ENCODE measurements at places on chromosomes 4 and X.

DNA sequence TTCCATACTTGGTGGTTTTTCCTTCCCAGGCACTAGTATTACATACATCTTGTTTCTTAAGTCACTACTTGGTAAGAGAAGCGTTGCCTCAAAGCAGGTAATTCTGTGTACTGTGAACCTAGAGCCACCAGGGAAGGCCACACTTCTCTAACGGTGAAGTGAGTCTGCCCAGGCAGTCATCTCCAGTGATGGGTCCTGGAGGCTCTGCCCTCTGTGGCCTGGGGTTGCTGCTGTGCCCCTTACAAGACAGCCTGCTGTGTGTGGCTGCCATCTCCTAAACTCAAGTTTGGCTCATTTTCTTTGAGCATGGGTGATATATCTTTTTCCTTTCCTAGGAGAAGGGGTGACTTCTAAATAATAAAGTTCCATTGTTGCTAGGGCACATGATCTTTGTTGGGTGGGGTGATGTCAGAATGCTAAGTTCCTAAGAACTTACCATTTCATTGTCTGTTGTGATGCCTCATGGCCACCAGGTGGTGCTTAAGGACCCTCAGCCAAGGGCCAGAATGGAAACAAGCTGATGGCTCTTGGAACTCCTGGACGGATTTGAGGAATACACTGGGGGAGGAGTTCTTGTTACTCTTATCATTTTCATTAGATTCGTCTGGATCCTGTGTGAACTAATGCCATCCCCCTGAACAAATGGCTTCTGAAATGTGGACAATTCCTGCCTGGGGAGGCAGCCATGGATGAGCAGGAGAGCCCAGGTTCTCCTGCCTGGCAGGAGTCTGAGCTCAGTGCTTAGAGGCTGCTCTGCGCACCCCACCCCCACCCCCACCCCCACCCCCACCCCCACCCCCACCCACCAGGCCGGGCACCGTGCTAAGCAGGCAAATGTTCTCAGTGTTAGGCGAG lies 41.1 kb upstream of the WDR1 start:
- DNase-seq = peak; percentile 72

DNA sequence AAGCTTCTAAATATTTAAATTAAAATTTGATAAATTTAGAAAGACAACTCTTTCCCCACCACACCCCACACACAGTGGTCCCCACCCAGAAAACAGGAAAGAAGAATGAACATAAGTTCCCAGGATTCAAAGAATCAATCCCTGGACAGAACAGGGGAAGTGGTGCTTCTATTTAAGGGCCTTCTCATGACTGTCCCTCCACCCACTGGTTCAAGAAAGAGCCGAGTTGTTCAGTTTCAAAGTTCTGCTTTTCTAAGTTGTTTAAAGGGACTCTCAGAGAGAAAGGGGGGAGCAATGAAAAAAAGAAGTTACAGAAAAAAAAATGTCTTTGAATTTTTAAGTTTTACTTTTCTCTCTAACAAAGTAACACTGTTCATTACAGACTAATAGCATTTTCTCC lies 195.8 kb downstream of the PDGFC start:
- no peak for DNase-seq

DNA sequence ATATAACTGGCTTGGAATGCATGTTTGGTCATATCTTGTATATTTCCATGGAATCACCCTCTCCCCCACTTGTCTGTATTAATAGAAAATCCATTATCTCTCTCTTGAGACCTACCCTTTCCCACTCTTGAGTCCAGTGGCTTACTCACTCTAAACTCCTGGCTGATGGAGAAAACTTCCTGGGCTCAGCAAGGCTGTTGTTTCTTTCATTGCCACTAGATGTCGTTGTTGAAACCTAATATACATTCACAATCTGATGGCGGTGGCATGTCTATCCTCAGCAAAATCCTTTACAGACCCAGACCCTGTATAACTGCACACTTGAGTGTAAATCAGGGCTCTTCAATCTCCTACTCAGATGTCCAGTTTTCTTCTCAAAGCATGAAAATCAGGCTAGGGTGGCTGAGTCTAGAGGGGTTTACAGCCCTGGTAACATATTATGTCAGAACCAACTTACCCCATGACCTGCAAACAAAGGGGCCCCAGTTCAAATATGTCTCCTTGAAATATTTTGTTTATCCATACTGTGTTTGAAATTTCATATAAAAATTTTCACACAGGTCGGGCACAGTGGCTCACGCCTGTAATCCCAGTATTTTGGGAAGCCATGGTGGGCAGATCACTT lies 70.0 kb upstream of the FAM241A start:
- DNase-seq = peak; percentile 64

GRCh38 chrX:4627414-4627813 lies 914.0 kb upstream of the PRKX start:
- DNase-seq = no peak

GRCh38 chrX:46330981-46331380 lies 214.2 kb downstream of the ZNF674 start:
- DNase-seq = no peak

GRCh38 chr4:138898282-138898681 lies 117.3 kb upstream of the NOCT start:
- DNase-seq = peak; percentile 42

DNA sequence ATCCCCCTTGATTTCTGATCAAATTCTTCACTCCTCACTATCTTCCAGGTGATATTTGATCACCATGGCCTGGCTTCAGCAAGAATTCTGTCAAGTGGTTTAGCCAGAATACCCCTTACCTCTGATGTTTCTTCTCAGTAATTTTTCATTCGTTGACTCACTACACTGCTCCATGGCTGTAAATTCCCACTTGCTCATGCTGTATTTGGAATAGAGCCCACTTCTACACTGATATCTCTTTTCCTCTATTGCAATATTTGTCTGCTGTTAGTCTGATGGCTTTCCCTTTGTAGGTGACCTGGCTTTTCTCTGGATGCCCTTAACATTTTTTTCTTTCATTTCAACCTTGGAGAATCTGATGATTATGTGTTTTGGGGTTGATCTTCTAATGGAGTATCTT lies 73.9 kb upstream of the DIPK2B start:
- DNase-seq = peak; percentile 1

GRCh38 chrX:104863466-104863865 lies 297.5 kb downstream of the IL1RAPL2 start:
- no peak for DNase-seq

GRCh38 chrX:79110731-79111130 lies 33.8 kb upstream of the GPR174 start:
- DNase-seq = no peak

- no peak for DNase-seq
Measured at GRCh38 chr4:31234901-31235300, 514.7 kb downstream of the PCDH7 start.

DNA sequence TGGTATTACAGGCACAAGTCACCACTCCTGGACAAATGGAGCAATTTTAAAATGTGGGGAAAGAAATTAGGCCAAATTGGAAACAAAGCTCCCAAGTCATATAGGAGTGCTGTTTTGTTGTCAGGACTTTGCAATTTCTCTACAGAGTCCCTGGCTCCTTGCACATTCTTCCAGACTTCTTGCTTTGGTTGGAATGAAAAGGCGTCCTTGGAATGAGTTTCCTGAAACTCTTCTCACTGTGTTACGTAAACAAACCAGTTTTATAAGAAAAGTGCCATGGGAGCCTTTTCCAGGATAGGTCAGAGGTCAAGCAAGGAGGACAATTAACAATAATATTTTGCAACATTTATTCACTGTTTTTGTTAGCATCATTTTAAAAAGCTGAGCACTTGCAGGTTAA lies 32.4 kb upstream of the KIT start:
- DNase-seq = peak; percentile 19

GRCh38 chr4:121187206-121187605 lies 23.1 kb upstream of the TNIP3 start:
- no peak for DNase-seq

GRCh38 chrX:51332188-51332942 lies at the start of gene NUDT10:
Gene NUDT10 (plus strand): TSS chrX:51332822. CDS start chrX:51332966, 144 bp downstream.
- DNase-seq = peak; percentile 68

DNA sequence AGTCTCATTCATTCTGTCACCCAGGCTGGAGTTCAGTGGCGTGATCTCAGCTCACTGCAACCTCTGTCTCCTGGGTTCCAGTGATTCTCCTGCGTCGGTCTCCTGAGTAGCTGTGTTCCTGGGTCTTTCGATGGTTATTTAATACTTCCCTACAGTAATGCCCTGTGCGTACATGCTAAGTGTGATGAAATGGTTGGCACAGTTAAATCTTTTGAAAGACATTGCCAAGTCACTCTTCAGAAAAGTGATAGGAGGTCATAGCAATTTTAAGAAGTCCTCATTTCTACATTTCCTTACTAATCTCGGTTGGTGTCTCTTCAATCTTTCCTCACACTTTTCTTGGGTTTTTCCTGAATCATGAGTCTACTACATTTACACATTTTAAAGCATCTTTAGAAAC lies 14.4 kb downstream of the HTT-AS start:
- no peak for DNase-seq

DNA sequence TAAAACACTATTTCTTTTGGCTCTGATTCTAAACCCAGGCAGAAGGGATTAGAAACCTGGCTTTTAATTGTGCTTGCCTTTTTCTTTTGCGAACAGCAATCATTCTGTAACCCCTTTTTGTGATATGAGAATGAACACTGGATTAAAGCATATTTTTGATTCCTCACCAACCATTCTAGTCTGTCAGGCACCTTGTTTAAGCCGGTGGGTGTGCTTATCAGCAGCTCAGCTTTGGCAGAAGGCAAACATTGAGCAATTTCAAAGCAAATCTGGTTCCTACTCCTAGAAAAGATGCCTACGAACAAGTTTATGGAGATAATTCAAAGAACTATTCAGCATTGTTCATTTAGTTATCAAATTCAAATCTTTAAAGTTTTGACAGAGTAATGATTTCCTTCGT lies 265.1 kb upstream of the FAM241A start:
- no peak for DNase-seq

- DNase-seq = no peak
Measured at GRCh38 chr4:90718931-90719330, 591.7 kb downstream of the CCSER1 start.

DNA sequence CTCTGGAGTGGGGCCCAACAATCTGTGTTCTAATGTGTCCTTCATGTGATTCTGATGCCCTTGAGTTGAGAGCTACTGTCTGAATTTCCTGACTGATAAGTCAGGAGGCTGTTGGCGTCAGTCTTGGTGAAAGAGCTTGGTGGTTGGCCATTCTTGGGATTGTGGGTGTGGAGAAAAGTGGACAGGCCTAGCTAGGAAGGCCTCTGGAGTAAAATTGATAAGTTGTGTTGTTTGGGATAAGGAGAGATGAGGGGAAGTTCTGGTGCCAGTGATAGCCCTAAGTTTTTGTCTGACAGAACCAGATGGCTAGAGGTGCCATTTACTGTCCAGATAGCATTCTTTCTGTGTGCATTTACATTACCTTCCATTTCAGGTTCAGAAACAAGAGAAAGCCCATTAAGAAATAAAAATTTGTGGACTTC lies 11.7 kb downstream of the NSD2 start:
- DNase-seq = no peak

GRCh38 chrX:1185561-1185960 lies 26.9 kb downstream of the CRLF2 start:
- DNase-seq = no peak

DNA sequence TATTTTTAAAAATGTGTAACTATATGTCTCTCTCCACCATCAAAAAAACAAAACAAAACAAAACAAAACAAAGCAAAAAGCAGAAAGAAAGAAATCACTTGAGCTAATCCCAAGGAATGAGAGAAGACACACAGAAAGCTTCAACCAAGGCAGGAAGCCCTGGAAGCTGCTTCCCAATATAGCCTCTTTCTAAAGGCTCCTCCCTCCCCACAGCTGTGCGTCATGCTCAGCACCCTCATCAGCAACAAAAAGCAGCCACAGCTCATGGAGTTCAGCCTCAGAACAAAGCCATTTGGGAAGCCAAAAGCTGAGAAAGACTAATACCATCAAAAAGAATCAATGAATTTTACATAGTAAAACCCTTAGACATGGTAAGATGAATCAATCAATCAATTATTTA lies 501.6 kb upstream of the SMIM31 start:
- DNase-seq = no peak

DNA sequence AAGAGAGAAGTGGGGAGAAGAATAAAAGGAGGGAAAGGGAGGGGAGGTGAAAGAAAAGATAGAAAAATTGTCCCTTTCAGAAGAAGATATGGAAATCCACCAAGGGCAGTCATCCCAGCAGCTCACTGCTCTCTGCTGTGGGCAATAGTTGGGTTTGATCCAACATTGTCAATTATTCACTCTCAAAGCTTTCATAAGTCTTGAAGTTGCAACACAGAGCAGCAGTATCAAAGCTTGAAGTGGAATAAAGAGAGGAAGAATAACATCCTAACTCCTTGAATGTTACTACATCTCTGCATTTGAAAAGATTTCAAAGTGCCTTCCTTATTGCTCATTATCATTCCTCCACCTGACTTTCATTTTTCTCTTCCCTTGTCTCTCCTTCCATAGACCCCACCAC lies 62.3 kb upstream of the HHIP start:
- peak; percentile 58 for DNase-seq

DNA sequence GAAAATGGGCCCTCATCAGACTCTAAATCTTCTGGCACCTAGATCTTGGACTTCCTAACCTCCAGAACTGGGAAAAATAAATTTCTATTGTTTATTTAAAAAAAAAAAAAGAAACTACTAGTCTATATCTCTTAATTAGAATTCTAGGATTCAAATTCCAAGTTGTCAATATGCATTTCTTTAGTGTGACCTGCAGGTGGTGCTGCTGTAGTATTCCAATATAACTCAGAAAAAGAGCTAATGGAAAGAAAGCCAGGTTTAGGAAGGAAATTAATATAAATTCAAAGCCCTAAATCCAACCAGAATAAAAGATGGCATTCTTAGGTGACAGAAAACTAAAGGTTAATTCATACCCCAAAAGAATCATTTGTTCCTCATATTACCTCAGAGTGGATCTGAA lies 80.0 kb upstream of the NALF2 start:
- DNase-seq = no peak

DNA sequence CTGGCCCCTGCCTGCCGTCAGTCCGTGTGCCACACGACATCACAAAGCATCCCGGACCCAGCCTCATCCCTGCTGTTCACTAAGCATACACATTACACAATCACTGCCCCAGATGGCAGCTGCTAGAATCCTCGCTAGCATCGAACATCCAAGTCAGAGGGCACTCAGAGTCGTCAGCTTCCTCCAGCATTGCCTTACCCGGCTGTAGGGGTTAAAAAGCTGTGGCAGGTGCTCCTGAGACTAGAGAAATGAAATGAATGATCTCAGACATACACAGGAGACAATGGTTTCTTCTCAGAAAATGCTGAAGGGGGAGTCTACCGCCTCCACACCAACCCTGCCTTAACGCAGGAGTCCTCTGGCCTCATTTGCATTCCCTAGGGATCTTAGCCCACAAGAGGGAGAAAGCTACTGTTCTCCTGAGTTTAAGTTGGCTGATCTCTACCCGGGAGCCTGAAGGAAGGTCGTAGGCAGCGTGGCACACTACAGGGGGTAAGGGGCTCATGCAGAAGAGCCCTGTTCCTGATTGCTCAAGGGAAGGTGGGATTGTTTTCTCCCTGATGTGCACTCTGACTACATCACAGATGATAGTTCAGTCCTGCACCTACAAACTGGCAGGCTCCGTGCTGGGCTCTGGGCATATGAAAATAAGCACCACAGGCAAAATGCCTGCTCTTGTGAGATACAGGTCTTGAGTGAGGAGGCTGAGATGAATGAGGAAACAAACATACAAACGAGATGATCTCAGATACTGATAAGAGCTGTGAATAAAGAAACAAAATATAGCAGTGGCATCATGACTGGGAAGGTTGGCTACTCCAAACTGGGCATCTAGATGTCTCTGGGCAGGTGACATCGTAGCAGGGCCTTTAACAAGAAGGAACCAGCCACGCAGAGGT lies 2.6 kb upstream of the KIAA0232 start:
- DNase-seq = peak; percentile 21
